ENCODE measurements at places on chromosomes 16 and 17. TPM values are rescaled to one million over a fixed set of nuclear protein-coding genes. Genes with fewer than 3 reads are reported as not detected.

HEATR9 gene
- not detected for polyA plus RNA-seq

CETP gene
- polyA plus RNA-seq: 0.79 TPM

GPR139 gene
- not detected for polyA plus RNA-seq

CCDC102A gene
- polyA plus RNA-seq: 15.1 TPM

KRT33A gene
- polyA plus RNA-seq: not detected

CPNE7 gene
- not detected for polyA plus RNA-seq

BCO1 gene
- not detected for polyA plus RNA-seq

PIMREG gene
- polyA plus RNA-seq: not detected

CDH5 gene
- not detected for polyA plus RNA-seq

MYH2 gene
- not detected for polyA plus RNA-seq

PMFBP1 gene
- 0.11 TPM for polyA plus RNA-seq

EVPL gene
- polyA plus RNA-seq: not detected

CBX8 gene
- polyA plus RNA-seq: 3.2 TPM

MFAP4 gene
- polyA plus RNA-seq: not detected

CD300E gene
- polyA plus RNA-seq: 0.11 TPM

C16orf92 gene
- polyA plus RNA-seq: not detected

MYLK3 gene
- polyA plus RNA-seq: not detected

FZD2 gene
- not detected for polyA plus RNA-seq

NHERF1 gene
- 177 TPM for polyA plus RNA-seq

RAB26 gene
- 0.41 TPM for polyA plus RNA-seq

CBFA2T3 gene
- 38.8 TPM for polyA plus RNA-seq

EME1 gene
- polyA plus RNA-seq: not detected

MT4 gene
- not detected for polyA plus RNA-seq

TBC1D3E gene
- not detected for polyA plus RNA-seq

ADAD2 gene
- not detected for polyA plus RNA-seq

TPSG1 gene
- not detected for polyA plus RNA-seq

KRT15 gene
- not detected for polyA plus RNA-seq

EFCAB13 gene
- 10.2 TPM for polyA plus RNA-seq

GLP2R gene
- not detected for polyA plus RNA-seq

DECR2 gene
- polyA plus RNA-seq: 7.2 TPM

HSBP1 gene
- 41.4 TPM for polyA plus RNA-seq

ZNF830 gene
- polyA plus RNA-seq: 22.7 TPM

DCTN5 gene
- 57.5 TPM for polyA plus RNA-seq

ACBD4 gene
- 17.6 TPM for polyA plus RNA-seq

TMEM106A gene
- polyA plus RNA-seq: 10.4 TPM

TBC1D3K gene
- polyA plus RNA-seq: not detected

PRSS8 gene
- not detected for polyA plus RNA-seq

CBFB gene
- polyA plus RNA-seq: 43.3 TPM

TMC7 gene
- not detected for polyA plus RNA-seq

NXN gene
- polyA plus RNA-seq: 0.18 TPM

NOS2 gene
- 0.21 TPM for polyA plus RNA-seq

TBX6 gene
- polyA plus RNA-seq: not detected

PPP1R27 gene
- not detected for polyA plus RNA-seq

TP53TG3 gene
- not detected for polyA plus RNA-seq

HBA2 gene
- 88.3 TPM for polyA plus RNA-seq

AURKB gene
- polyA plus RNA-seq: 0.34 TPM

TPSB2 gene
- not detected for polyA plus RNA-seq

KRTAP4-4 gene
- polyA plus RNA-seq: not detected

TBC1D3 gene
- not detected for polyA plus RNA-seq

C16orf46 gene
- polyA plus RNA-seq: not detected

RASD1 gene
- 0.73 TPM for polyA plus RNA-seq

GAS2L2 gene
- not detected for polyA plus RNA-seq

ICAM2 gene
- polyA plus RNA-seq: 183 TPM

SPNS3 gene
- 0.94 TPM for polyA plus RNA-seq

SMIM22 gene
- polyA plus RNA-seq: not detected

KRT40 gene
- polyA plus RNA-seq: not detected
